Keratinocyte (primary cell): ENCODE measurements at places on chromosomes 13 and 19.

DNA sequence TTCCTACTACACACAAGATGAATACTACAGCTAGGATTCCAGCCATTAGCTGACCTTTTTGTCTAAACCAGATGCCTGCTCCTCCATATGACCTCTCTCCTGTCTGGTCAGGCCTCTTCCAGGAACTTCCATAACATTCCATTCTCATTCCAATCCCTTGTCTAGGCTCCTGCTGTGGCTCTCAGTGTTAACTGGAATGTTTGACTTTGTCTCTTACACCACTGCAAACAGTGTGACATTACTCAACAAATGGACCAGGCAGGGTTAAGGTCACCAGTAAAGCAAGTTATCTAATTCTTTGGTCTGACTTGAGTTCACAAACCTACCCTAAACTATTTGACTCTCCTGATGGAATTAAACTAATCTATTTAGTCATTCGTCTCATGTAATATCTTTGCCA, 2.1 kb upstream of the GPC6 start:
- DNase-seq = no peak

DNA sequence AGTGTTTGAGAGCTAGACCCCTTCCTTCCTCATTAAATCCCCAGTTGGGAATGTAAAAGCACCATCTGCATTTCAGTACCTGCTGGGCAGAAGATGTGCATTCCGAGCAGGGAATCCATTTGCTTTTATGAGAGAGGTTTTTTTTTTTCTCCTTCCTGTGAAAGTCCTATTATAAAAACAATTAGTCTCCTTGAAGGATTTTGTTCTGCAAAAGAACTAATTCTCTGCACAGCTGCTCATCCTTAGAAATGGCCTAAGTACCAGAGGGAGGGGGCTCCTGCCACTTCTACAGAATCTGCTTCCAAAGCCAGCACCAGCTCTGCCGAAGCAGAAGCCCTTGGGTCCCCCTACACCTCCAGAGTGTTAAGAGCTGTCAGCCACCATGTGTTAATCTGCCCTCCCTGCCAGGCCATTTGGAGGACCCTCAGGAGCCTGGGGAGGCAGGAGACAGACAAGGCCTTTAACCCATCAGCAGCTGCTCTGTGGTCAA, 36.4 kb upstream of the SERPINE3 start:
- no peak for DNase-seq

GRCh38 chr13:113939944-113940297, 34.0 kb downstream of the C13orf46 start:
- no peak for DNase-seq

DNA sequence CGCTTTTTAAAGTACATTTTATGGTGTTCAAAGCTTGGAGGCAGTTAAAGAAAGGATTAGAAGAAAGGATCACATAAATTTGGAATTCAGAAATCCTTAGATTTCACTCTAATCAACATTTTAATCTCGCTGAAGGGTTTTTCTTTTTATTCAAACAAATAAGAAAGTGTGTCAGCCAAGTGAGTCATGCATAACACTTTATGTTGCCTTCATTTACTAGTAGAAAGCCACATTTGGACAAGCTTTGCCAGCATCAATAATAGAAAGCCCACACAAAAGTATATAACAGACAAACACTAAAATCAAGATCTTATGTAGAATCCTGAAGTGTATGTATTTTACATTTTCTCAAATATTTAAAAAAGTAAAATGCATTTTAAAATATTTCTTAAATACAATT, 154.9 kb upstream of the TRPC4 start:
- DNase-seq = no peak

GRCh38 chr13:48891586-48891985, 84.1 kb upstream of the FNDC3A start:
- DNase-seq = peak; percentile 45

DNA sequence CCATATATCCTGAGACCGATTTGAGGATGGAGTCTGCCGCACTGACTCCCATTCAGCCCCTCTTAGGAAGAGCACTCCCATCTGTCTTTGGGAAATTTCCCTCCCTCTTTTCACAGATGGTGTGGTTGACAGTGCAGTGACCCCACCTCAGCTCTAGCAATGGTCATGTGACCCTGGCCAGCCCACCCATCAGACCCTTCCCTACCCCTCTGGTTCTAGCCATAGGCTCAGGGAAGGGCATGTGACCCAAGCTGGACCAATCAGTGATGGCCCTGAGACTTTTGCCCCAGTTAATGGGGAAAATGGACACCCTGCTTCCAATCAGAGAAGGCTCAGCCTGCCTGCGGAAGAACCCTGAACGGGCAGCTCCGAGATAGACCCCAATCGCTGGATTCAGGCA, 26.3 kb downstream of the IL12RB1 start:
- no peak for DNase-seq

DNA sequence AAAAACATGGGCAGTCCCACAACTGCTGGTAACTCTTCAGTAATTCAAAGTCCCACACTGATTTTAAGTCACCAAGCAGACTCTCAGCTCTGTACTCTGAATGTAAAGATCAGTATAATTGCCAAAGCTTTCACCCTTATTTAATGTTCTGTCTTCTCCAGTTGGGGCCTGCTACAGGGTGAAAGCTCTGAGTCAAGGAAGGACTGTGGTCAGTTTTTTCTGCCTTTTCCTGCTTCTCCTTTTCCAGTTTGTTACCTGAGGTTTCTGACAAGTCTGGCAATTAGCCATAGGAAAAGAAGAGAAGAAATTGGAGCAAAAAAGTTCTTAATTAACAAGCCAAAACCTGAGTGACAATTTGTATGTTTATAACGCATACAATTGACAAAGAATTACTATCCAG, 279.3 kb downstream of the RBM26 start:
- no peak for DNase-seq

DNA sequence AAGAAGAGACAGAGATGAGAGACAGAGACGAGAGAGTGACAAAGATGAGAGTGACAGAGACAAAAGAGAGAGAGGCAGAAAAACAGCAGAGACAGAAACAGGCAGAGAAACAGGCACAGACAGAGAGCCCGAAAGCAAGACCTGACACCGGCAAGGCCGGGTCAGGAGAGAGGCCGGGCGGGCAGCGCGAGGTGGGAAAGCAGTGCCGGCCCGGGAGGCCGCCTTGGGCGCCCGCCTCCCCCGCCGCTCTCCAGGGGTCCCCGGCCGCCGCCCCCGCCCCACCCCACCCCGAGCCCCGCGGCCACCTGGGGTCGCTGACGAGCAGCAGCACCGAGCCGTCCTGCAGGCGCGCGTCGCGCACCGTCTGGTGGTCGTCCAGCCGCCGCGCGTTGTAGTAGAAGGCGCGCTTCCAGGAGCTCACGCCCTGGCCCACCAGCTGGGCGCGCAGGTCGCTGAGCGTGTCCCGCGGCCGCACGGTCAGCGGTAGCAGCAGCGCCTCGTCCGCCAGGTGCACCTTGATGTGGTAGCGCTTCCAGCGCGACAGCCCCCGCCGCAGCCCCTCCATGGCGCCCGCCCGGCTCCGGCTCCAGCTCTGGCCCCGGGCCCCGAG, at the start of gene TINCR:
Gene TINCR, minus strand, starts transcription at position 594 of the 610 bp plus-strand sequence.
- DNase-seq = no peak
